Type B pancreatic cell (in vitro differentiated cells): ENCODE measurements at places on chromosomes 2 and 18. TPM values are rescaled to one million over a fixed set of nuclear protein-coding genes. Genes with fewer than 3 reads are reported as not detected.

- DNase-seq: no peak
- H3K27me3 ChIP-seq: no peaks in the 10 kb centered on the region
- H3K4me3 ChIP-seq: peak overlapping the region; percentile 54
- H3K4me1 ChIP-seq: peaks cover 13% of the 10 kb centered on the region
- no peaks in the 10 kb centered on the region for H3K36me3 ChIP-seq
- peak overlapping the region; percentile 35 for H3K27ac ChIP-seq
Measured at GRCh38 chr2:234091883-234092282, 41.4 kb downstream of the SPP2 start.

Gene CNDP1
- 0.48 and 0.67 TPM in 2 replicates for total RNA-seq

Gene COX7A2L
- total RNA-seq: 93.2 and 95.5 TPM in 2 replicates

Gene HOXD12
- not detected in 2 replicates for total RNA-seq

GRCh38 chr18:64149916-64150438, 1.1 kb upstream of the LINC00305 start:
- DNase-seq: no peak
- no peak overlapping the region for H3K4me3 ChIP-seq
- H3K36me3 ChIP-seq: no peaks in the 10 kb centered on the region
- H3K4me1 ChIP-seq: peaks cover 6% of the 10 kb centered on the region

DNA sequence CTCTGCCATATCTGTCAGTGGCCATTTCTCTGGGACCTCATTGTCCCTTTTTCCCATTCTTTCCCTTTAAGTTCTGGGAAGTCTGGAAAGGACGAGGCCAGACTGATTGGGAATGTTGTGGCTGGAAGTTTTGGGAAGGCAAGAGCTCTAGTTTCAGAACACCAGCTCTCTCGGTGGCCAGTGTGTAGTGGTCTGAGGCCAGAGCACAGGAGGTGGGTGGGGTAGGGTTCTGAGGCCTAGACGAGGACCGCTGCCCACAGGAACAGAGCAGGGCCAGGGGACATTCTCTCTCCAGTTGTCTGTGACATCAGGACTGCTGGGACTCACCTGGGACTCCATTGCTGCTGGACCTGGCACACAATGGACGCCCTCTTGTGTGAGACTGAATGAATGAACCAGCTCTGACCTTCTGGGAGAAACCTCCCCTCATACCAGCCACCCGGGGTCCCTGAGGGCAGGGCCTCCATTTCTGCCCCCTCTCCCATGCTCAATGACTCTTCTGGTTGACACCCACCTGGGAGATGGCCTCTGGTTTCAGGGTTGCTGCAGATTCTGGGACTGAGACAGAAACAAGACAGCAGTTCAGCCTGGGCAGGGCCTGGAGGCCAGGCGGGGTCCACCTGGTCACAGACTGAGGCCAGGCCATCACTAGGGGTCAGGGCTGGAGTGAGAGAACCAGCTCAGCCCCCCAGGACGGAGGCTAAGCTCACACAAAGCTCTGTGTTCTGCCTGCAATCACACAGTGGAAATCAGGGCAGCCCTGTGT, 8.4 kb upstream of the NPPC start:
- peak; percentile 44 for DNase-seq
- no peaks in the 10 kb centered on the region for H3K36me3 ChIP-seq
- H3K27ac ChIP-seq: no peak overlapping the region
- peaks cover 23% of the 10 kb centered on the region for H3K27me3 ChIP-seq
- H3K4me1 ChIP-seq: no peaks in the 10 kb centered on the region
- H3K4me3 ChIP-seq: no peak overlapping the region

- no peak for DNase-seq
- H3K27me3 ChIP-seq: peaks cover 67% of the 10 kb centered on the region
Measured at GRCh38 chr18:55778788-55779690, 191.0 kb upstream of the TCF4 start.

DNA sequence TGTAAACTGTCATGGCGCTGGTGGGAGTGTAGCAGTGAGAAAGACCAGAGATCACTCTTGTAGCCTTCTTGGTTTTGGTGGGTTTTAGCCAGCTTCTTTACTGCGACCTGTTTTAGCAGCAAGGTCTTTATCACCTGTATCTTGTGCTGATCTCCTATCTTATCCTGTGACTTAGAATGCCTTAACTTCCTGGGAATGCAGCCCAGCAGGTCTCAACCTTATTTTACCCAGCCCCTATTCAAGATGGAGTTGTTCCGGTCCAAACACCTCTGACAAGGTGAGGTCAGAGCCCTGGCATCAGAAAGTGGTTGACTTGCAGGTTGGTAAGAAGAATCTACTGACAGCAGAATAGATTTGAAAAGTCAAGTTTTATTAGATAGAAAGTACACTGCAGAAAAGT, 55.0 kb upstream of the MSH6 start:
- DNase-seq: no peak
- no peaks in the 10 kb centered on the region for H3K27me3 ChIP-seq
- H3K4me3 ChIP-seq: no peak overlapping the region
- no peak overlapping the region for H3K27ac ChIP-seq
- no peaks in the 10 kb centered on the region for H3K4me1 ChIP-seq

GRCh38 chr2:211423018-211423417, 866.6 kb downstream of the CPS1 start:
- H3K36me3 ChIP-seq: no peaks in the 10 kb centered on the region
- DNase-seq: no peak
- no peaks in the 10 kb centered on the region for H3K4me1 ChIP-seq

GRCh38 chr18:23260926-23261590, 125.8 kb downstream of the CABLES1 start:
- H3K27ac ChIP-seq: peak overlapping the region; percentile 92
- peaks cover 9% of the 10 kb centered on the region for H3K36me3 ChIP-seq
- DNase-seq: no peak

Gene GALNT5
- total RNA-seq: 1.7 and 2.6 TPM in 2 replicates

DNA sequence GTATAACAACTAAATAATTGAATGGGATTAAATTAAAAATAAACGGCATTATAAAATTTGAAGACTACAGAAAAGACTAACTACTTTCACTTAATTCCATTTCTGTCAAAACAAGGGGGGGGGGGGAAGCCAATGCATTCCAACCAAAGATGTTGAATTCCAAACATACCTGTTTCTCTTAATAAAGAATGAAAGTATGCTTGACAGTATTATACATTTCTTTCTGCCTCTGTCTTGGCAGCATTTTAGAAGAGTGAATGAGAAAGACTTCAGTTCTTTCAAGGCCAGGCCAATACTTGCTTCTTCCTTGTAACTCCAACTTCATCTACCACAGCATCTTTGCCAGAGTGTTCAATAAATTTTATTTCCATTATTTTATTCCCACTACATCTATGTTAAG, 65.9 kb downstream of the PDE11A start:
- DNase-seq: no peak
- no peaks in the 10 kb centered on the region for H3K27me3 ChIP-seq
- H3K4me1 ChIP-seq: peaks cover 8% of the 10 kb centered on the region
- no peaks in the 10 kb centered on the region for H3K36me3 ChIP-seq
- no peak overlapping the region for H3K27ac ChIP-seq

Gene ALLC
- not detected in 2 replicates for total RNA-seq

DNA sequence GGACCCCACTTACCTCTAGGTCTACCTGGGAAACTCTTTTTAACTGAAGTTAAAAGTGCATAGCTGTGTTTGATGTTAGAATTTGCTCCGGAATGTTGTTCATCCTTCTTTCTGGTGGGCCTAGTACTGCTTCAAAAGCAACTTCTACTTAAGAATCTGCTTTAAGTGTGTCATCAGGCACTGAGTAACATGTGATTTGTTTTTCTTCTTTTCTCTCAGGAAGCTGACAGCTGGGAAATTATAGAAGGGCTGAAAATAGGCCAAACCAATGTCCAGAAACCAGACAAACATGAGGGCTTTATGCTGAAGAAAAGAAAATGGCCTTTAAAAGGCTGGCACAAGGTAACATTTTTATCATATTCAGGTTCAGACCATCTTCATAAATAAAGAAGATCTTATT, 122.9 kb downstream of the PRKRA start:
- DNase-seq: no peak
- H3K27me3 ChIP-seq: no peaks in the 10 kb centered on the region
- H3K36me3 ChIP-seq: peaks cover 5% of the 10 kb centered on the region

DNA sequence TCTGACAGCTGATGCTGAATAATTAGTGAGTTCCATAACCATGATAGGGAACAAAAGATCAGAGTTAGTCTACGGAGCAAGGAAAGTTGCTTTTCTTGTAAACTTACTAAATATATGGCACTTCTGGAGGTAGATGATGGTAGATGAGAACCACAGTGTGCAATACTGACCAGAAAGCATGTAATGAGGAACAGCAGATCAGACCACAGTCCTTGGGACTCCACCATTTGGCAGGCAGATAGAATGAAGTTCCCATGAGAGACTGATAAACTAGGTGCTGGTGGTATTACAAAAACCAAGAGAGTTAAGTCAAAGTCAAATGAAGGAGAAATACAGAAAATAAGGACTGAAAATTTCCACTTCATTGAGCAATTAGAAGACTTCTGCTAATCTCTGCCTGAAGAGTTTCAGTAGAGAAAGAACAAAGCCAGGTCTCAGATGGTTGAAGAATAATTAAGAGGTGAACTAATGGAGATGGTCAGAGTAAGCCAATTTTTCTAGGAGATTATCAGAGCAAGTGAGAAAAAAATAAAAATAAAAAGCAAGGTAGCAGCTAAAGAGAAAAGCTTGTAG, 10.4 kb downstream of the CERKL start:
- H3K36me3 ChIP-seq: no peaks in the 10 kb centered on the region
- no peak for DNase-seq
- no peaks in the 10 kb centered on the region for H3K4me1 ChIP-seq
- H3K27me3 ChIP-seq: peaks cover 17% of the 10 kb centered on the region
